Pancreas (tissue), 10 donors: ENCODE measurements at places on chromosomes 6 and 20.

- DNase-seq, result no peak
Observed at GRCh38 chr20:49570828-49571552, 3.1 kb upstream of the PTGIS start.

GRCh38 chr6:138105880-138106664 is 1.1 kb downstream of the PERP start:
- no peak for DNase-seq

- peak; percentile 96 for DNase-seq
Observed at GRCh38 chr6:157221049-157221816, 102.1 kb downstream of the TMEM242 start.

DNA sequence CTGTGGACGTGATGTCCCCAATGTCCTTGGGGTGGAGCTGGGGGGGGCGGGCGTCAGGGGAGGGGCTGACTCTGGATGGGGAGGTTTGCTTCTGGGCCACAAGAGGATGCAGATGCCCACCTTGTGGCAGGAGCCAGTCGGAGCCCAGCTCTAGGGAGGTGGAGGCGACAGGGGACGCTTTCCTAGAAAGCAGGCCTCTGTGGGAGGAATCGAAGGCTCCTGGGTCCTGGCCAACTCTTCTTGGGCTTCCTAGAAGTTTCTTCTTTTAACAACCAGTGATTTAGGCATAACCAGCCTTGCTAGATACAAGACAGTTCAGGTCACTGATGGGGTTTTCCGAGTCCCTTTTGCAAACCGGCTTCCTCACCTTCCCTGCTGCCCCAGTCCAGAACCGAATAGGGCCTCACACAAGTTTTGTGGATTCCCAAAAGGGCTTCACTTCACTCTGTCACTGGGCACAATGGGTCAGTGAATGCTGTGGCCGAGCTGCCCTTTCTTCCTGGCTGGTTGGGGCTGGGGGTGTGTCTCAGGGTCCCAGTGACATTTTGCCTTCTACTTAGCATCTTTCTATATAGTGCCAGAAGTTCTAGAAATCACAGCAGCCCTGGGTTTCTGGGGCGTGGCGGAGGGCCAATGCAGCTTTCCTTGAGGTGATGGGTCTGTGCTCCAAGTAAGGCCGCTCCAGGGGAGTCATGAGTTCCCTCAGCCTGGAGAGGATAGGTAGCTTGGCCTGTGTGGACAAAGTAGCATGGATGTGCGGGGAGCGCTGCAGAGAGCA is 78.4 kb upstream of the FOXP4 start:
- DNase-seq, result no peak

- no peak for DNase-seq
Observed at GRCh38 chr6:115270953-115271352, 789.7 kb downstream of the FRK start.

GRCh38 chr6:16873698-16874097 is 112.4 kb upstream of the ATXN1 start:
- DNase-seq, result no peak

- DNase-seq, result no peak
Observed at GRCh38 chr6:39029156-39030011, 19.2 kb upstream of the GLP1R start.

- DNase-seq, result no peak
Observed at GRCh38 chr6:37030599-37030998, 25.1 kb downstream of the FGD2 start.

GRCh38 chr20:38165966-38166702 is 1.1 kb upstream of the TGM2 start:
- DNase-seq, result no peak

GRCh38 chr6:47105469-47106178 is 63.5 kb upstream of the ADGRF1 start:
- DNase-seq, result no peak

DNA sequence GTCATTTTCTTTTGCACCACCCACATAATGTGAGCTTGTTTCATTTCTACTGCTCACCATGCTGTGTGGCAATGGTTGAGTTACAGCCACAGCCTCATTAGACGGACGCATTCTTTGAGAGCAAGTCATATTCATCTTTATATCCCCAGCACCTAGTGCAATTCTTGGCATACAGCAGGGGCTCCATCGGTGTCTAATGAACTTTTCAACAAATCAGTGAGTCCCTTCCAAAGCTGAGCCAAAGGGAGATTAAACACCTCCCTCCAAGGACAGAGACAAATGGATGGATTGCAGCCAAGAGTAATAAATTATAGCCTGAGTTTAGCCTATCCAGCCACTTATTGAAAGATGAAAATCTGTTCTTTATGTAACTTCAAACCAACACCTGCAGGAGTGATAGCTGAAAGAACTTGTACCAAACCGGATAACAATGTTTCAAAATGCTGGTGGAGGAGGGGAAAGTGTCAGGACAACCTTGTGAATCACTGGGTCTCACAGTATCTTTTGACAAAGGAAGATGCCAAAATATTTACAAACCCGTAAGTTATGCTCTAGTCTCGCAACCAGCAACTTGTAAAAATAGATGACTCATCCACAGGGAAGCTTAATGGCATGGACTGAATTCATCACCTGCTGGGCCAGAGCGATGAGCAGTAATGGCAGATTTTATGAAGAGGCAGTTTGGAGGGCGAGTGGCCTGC is 139.0 kb downstream of the PXDC1 start:
- no peak for DNase-seq

- peak; percentile 27 for DNase-seq
Observed at GRCh38 chr20:62858058-62858830, 3.4 kb downstream of the TCFL5 start.

GRCh38 chr6:75382634-75382900 is 98.0 kb upstream of the TMEM30A start:
- no peak for DNase-seq

DNA sequence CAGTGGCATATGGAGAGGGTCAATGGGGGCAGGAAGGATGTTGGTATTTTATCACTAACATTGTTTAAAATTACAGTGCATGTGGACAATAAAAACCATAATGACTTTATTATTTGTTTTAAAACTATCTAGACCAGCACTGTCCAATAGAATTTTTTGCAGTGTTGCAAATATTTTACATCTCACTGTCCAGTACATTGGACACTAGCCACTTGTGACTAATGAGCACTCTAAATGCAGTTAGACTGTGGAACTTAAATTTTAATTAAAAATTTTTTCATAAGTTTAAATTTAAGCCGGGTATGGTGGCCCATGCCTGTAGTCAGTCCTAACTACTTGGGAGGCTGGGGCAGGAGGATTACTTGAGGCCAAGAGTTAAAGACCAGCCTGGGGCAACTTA is 101.7 kb downstream of the DTD1 start:
- DNase-seq, result no peak

- no peak for DNase-seq
Observed at GRCh38 chr6:166456395-166457156, 73.8 kb upstream of the MPC1 start.

GRCh38 chr20:32902456-32903420 is 44.0 kb downstream of the EFCAB8 start:
- DNase-seq, result peak; percentile 52

GRCh38 chr20:32943490-32944052 is 60.7 kb downstream of the SUN5 start:
- no peak for DNase-seq

DNA sequence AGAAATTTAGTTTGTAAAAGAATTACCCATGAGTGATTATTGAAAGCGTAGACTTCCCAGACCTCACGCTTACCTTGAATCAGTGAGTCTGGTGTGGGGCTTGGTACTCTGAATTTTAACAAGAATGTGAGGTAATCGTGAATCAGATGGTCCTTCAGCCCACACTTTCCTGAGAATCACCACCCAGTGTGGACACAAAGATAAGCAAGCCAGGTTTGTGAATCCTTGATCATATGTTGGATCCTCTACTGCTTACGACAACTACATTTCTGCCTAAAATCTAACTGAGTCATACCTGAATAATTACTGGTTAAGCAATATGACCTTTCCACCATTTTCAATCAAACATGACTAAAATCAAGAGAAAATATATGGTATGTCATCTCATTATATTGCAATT is 589.3 kb downstream of the TFAP2A start:
- no peak for DNase-seq

DNA sequence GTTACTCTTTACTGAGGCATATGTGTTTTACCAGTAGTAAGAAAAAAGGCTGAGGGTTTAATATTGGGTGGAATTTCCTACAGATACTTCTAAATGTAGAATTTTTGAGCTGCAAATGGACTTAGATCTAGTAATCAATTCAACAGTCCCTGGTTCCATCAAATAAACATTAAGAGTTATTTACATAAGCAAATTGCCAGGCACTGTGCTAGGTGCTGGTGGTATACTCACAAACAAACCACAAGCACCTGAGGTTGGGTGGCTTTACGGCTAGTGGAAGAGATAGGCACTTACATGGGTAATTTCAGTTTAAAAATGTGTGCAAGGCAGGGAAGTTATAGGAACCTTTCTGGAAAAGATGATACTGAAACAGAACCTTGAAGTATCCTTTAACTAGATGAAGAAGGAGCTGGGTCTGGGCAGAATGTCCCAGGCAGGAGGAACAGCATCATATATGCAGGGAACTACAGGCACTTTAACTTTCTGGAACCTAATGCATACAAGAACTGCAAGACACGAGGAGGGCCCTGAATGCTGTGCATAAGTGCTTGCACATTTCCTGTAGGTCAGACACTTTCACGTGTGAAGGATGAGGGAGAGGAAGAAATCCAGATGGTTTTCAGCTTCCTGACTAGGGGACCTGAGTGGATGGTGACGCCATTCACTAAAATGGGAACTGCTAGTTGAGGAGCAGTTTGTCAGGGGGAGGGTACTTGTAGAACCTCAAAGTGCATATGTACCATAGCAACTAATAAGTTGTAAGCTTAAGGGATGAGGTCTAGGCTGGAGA is 4.5 kb downstream of the CCN6 start:
- no peak for DNase-seq

DNA sequence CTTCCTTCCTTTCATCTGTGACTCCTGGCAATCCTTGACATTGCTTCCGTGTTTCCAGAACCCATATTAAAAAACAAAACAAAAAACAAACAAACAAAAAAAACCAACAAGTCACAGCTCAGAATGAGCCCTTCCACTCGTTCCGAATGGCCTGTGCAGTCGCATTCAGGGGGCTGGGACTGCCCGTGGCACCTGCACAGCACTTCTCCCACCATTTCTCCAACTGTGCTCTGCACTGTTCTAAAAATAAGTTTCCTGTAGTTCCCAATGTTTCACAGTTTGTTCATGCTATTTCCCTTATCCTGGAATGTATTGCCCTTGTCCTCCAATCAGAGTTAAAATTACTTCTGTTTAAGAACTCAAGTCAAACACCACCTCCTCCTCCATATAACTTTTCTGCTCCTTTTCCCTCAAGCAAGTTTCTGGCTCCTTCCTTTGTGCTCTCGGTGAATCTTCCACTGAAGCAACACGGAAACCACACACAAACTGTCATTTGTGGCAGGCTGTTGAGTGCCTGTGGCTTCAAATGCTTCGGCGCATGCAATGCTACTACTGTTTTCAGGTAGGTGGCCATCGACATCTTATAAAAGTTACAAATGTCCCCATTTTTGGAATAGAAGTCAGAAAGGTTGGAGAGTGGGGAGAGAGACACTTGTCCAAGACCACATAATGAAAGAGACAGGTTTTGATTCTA is 57.7 kb downstream of the PDE10A start:
- no peak for DNase-seq

- no peak for DNase-seq
Observed at GRCh38 chr20:55394592-55394991, 610.7 kb downstream of the CBLN4 start.

- DNase-seq, result no peak
Observed at GRCh38 chr6:113597231-113597583, 259.9 kb upstream of the MARCKS start.
